ENCODE measurements at places on chromosomes 5 and 9.

- no peak for DNase-seq
Measured at GRCh38 chr5:68661237-68661636, 432.6 kb upstream of the SLC30A5 start.

GRCh38 chr9:93245437-93245970 is 61.6 kb downstream of the WNK2 start:
- DNase-seq, result no peak

GRCh38 chr5:134527156-134527960 is 1.9 kb downstream of the JADE2 start:
- DNase-seq, result peak; percentile 72

DNA sequence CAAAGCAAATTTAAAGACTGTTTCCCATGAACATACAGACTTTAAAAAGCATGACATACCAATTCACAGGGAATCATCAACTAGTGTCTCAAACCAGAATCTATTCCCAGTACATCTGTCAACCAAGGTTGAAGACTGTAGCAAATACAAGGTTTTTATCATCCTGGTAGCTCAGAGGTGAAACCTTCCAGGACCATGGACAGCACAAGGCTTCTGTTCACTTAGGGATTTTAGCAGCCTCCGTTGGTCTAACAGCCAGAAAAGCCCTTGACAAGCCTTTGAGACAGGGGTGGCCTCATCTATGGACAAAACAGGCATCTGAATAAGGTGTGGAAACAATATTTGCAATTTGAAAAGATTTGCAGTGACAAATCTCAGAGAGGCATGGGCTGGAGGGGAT is 119.0 kb downstream of the TRIM32 start:
- DNase-seq, result no peak

- DNase-seq, result no peak
Measured at GRCh38 chr9:90803860-90804593, 2.4 kb downstream of the SYK start.

GRCh38 chr5:56229111-56229510 is 4.0 kb downstream of the ANKRD55 start:
- no peak for DNase-seq

- no peak for DNase-seq
Measured at GRCh38 chr5:80141147-80141671, 106.1 kb downstream of the THBS4 start.

DNA sequence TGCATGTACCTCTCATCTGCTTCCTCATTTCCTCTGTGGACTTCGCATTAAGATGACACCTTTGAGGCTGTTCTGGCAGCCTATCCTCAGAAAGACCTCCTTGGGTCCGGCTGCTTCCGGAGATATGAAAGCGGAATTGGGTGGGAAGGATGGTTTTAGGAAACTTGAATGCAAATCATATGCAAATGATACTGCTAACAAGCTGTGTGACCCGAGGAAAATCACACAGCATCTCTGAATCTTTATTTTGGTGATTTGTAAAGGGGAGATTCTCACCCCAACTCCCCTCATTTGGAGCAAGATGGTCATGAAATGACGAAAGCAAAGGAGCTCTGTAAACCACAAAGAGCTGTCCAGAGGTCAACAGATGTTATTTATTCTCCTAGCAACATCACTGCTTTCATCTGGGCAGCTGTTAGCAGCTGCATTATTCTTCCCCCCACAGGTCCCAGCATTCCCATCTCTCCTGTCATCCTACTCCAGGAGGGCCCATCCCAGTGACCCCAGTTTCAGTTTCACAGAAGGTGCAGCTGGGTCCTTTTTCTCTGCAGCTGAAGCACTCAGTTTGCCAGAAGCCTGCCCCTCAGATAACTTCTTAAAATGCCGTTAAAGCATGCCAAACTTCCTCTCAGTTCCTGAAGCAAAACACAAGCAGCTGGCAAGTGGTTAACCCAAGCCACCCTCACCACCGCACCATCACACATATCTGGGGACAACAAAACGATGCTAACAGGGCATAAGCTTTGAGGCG is 269.5 kb downstream of the SEC61B start:
- no peak for DNase-seq

DNA sequence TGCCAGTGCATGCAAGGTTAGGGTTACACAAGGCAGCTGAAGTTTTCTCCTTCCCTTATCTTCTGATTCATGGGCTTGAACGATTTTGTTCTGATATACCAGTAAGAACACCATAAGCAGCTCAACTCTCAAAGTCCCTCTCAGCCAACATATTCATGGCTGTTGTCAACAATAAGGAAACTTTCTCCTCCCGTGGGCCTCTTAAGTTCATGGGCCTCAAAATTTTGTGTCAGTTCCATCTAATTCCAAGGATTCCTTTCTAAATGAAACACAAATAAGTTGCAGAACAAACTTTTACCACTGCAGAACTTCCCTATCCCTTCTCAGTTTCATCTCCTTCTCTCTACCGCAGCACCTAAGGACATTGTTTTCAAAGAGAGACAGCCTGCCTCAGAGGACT is 23.6 kb upstream of the CAST start:
- DNase-seq, result no peak

DNA sequence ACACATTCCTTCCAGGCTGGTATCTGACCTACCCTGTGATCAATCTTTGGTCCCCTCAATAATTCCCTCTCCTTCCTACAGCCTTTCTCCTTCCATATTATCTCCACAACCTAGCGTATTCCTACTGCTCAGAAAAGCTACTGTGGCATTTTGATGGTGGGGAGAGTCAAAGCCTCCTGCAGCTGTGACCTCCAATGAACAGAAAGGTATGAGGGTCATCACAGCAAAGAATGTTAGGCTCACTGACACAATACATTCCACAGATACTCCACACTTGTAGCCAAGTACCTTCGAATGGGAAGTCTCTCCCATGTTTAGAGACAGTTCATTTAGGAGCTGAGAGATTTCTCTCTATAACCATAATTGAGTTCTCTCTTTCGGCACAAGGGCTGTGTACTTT is 5.9 kb downstream of the FBN2 start:
- no peak for DNase-seq

GRCh38 chr5:109340351-109340750 is 69.4 kb downstream of the PJA2 start:
- DNase-seq, result no peak

- DNase-seq, result no peak
Measured at GRCh38 chr9:130189840-130190239, 17.6 kb downstream of the NCS1 start.
